ENCODE measurements at places on chromosomes 6 and 20.

DNA sequence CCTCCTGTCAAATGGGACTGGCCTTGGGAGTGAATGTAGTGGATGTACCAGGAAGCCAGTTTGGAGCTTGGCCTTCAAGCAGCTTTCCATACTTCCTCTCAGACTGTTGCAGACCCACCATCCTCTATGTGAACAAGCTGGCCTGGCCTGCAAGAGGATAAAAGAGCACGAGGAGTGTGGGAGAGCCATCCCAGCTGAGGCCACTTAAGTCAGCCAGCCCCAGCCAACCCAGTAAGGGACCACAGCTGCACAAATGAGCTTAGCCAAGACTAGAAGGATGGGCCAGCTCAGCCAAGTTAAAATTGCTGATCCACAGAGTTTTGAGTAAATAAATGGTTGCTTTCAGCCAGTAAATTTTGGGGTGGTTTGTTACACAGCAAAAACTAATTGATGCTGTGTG, 156.9 kb upstream of the SOX4 start:
- DNase-seq = no peak

GRCh38 chr6:92806254-92806653, 613.1 kb downstream of the EPHA7 start:
- no peak for DNase-seq

DNA sequence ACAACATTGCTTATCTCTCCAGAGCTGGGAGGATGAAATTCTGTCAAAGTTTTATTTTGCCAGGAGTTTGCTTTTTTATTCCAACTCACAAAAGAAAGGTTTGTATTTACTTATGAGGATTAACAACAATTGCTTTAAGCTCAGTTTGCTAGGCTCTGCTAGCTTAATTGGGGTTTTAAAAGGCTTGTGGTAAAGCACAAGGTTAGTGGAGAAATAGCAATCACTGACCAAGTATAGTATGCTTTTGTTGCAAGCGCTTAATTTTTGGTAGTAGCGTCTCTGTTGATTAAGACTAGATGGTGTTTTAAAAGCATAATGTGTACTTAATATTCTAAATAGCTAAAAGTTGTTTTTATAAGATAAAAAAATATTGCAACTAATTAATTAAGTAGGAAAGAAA, 45.7 kb downstream of the TINAG start:
- DNase-seq = no peak

- DNase-seq = no peak
Measured at GRCh38 chr6:1254326-1254725, 57.6 kb upstream of the FOXQ1 start.

DNA sequence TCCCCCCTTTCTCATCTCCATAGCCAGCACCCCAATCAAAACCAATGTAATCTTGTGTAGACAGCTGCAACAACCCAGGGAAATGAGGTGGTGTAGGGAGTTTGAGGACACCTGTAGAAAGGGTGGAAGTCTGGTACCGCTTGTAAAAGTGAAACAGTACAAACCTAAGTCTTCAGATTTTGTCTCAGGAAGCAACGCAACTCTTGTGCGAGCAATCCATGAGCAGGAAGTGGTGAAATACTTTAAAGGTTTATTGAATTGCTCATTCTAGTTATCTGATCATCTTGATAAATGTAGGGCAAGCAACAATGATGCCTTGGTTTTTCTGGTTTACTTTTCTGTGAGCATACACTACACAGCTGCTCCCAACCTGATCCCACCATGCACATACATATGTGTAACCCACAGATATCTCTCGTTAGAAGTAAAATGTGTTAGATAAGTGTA, 71.1 kb upstream of the THEMIS start:
- DNase-seq = peak; percentile 91

GRCh38 chr6:117918454-117918853, 11.4 kb downstream of the SLC35F1 start:
- DNase-seq = no peak

DNA sequence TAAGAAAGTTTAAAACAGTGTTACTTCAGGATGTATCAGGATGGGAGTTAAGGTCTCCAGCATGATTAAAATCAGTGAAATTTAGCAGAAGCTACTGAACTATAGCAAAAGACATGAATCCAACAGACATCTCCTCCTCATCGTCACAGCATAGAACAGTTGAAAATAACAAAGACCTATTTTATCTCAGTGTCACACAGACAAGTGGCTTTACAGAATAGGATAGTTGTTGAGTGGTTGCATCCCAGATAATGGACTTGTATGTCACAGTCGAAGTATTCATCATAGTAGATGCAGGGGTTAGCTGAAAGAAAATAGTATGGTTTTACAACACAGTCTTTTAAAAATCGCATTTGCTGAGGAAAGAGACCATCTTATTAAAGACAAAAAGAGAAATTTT, 31.2 kb downstream of the CRISP1 start:
- DNase-seq = no peak
